ENCODE measurements at places on chromosomes 3 and 15.

GRCh38 chr3:56839784-56840715 lies 38.3 kb upstream of the ARHGEF3 start:
- DNase-seq, result no peak

GRCh38 chr3:25854214-25854613 lies 64.3 kb downstream of the OXSM start:
- DNase-seq, result no peak

- no peak for DNase-seq
These were observed 68.8 kb upstream of the ZNF148 start for GRCh38 chr3:125443923-125444322.

GRCh38 chr15:73175382-73175781 lies 123.1 kb downstream of the NEO1 start:
- no peak for DNase-seq

- DNase-seq, result peak; percentile 28
These were observed at the start of gene PODXL2 for GRCh38 chr3:127628788-127629466. Gene PODXL2 (plus strand): TSS chr3:127629185. CDS start chr3:127629220, 35 bp downstream.

- DNase-seq, result no peak
These were observed 405.1 kb downstream of the LSAMP start for GRCh38 chr3:116040152-116040551.

- no peak for DNase-seq
These were observed 18.1 kb downstream of the LARP6 start for GRCh38 chr15:70835841-70836240.

- DNase-seq, result no peak
These were observed 13.6 kb downstream of the IP6K1 start for GRCh38 chr3:49772703-49773102.

DNA sequence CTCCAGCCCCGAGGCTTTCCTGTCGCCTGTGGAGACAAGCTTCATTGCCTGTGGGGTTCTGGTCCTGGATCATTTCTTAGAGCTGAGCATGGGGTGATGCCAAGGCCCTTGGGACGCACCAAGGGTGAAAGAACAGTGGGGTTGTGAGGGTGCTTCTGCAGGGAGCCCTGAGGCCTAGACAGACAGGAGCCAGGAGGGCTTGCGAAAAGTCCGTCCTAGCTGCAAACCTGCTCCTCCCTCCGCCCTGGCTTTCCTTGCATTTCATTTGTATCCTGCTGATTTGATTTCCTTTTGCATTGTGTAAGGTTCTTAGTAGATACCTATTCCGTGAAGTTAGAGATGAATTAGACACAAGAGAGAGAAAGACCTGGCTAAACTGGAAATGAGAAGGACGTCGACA lies 286.9 kb upstream of the C2CD4B start:
- DNase-seq, result no peak

GRCh38 chr3:158463556-158463955 lies 107.4 kb upstream of the MLF1 start:
- no peak for DNase-seq
